WTC11 (cell line): ENCODE measurements at places on chromosomes 3 and 15.

- no peak for DNase-seq
Measured at GRCh38 chr3:194967151-194968117, 281.8 kb downstream of the FAM43A start.

DNA sequence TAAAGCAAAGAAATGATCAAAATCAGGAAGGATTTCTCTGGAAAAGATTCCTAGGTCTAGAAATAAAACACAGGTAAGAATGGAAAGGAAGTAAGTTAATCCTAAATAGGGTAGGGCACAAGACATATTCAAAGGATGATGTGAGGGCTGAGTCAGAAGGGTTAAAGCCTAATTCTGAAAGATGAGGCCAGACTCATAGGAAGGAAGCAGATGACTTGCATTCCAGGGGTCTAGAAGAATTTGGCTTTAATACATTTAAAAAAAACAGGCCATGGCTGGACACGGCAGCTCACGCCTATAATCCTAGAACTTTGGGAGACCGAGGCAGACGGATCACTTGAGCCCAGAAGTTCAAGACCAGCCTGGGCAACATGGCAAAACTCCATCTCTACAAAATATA lies 3.2 kb downstream of the SSR3 start:
- no peak for DNase-seq

DNA sequence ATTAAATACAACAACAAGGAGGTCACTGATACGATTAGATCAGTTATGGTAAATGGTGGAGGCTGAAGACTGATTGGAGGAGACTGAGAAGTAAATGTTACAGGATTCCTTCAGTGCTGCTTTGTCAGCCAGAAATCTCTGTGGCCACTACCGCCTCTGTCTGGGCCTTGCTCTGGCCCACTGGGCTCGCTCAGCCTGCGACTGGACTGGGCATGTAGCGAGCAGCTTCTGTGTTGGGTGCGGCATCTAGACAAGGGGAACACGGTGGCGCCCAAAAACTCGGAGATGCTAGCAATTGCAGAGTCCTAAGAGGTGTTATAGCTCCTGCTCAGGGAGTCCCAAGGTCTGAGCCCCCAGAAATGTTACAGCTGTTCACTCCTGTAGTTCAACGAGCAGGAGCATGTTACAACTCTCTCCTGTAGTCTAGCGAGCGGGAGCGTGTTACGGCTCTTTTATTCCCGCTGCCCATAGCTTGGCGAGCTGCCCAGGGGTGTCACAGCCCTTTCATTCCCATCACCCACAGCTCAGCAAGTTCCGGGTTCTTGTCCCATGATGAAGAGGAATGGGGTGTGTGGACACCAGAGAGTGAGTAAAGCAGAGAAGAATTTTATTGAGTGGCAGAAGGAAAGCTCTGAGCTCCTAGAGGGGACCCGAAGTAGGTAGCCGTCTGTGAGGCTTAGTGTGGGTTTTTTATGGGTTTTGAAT lies 24.7 kb downstream of the SLC15A2 start:
- no peak for DNase-seq

DNA sequence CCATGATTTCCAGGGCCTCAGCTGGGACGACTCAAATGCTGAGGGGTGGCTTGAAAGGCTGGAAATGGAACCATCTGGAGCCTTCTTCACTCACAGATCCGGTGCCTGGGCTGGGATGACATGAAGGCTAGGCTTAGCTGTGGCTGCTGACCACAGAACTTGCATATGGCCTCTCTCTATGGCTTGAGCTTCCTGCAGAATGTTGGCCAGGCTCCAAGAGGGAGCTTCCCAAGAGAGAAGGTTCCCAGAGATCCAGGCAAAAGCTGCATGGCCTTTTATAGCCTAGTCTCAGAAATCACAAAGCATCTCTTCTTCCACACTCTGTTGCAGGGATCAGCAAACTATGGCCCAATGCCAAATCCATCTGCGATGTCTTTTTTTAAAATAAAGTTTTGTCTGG lies 44.8 kb downstream of the GATM start:
- DNase-seq: no peak

GRCh38 chr15:83769411-83769999 lies 115.6 kb downstream of the ADAMTSL3 start:
- DNase-seq: no peak

DNA sequence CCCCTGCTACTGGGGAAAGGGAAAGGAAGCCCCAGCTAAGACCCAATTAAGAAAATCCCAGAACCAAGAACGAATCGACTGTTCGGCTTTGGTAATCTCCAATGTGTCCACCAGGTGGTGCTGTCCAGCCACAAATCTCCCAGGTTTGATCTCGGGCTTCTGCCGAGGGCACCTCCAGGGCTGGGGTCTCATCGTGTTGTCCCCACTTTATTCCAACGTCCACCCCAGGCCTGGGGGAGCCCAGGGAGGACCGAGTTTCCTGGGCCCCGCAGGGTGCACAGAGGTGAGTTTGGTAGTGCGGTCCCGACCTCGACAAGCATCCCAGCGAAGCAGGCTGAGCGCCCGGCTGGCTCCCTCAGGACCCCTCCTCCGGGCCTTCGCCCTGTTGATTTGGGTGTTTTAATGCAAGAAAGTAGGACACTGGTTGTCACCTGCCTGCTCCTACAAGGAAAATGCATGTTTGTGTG lies 185.1 kb downstream of the GOLGA6L6 start:
- peak; percentile 56 for DNase-seq

- no peak for DNase-seq
Measured at GRCh38 chr3:65776494-65776893, 262.2 kb downstream of the MAGI1 start.

DNA sequence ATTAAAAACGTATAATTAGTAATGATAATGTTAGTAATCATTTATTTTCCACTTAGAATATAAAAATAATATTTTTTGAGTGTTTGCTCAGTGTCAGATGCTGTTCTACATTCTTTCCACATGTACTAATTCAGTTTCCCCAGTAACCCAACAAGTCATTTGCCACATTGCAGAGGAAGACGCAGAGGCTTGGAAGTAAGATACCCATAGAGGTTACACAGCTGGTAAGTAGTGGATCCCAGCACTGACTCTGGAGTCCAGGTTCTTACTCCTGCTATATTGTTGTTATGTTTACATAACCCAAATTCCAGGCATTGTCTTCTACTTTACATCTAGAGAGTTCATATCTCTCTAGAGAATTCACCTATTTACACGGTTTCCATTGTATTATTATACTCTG lies 48.2 kb upstream of the MYO5C start:
- DNase-seq: no peak

DNA sequence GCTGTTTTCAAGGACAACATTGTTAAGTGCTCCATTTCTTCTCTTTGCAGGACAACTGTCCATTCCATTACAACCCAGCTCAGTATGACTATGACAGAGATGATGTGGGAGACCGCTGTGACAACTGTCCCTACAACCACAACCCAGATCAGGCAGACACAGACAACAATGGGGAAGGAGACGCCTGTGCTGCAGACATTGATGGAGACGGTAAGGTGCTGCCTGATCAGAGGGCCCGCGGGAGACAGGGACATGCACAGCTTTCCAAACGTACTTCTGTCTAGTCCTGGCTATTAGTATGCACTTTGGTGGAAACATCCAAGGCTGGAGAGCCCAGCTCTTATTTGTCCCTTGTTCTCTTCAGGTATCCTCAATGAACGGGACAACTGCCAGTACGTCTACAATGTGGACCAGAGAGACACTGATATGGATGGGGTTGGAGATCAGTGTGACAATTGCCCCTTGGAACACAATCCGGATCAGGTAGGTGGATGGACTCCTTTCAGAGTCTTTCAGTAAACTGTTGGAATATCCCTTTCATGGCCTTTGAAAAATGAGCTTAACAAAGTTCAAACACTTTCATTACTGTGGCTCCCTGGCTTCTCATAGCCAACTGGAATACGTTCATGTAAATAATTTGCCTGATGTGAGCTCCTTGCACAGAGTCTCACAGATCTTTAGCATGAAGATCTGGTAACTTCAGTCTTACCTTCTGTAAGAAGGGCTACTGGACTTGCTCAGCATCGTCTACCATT lies 10.4 kb downstream of the THBS1 start:
- no peak for DNase-seq

DNA sequence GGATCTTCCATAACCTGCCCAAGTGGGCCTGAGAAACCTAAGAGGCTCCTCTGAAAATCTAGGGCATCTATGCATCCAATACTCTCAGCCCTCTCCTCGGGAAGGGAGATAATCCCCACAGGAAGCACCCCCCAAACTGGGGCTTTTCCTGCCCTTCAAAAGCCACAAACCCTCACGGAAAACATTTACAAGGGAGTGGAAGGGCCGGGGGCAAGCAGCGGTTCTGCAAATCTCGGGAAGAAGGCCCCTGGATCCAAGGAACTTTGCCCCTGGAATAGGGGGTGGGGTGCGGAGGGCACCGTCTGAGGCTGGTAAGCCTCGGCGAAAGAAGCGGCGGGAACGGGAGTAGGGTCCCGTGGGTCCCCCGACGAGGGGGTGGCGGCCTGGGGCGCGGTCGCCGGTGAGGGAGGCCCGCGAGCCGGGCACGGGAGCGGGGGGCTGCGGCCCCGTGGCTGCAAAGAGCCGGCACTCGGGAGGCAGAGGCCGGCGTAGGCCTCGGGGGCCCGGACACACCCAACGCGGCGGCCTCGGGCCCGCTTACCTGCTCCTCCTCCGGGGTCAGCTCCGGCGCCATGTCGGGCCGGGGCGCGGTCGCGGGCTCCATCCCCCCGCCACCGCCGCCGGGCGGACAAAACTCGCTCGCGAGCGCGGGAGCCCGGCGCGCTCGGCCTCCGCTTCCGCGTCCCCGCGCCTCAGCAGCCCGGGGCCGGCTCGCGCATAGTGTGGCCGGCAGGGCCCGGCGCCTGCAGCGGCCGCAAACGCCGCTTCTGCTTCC lies 755 bp downstream of the PTPN9 start:
- DNase-seq: peak; percentile 30

DNA sequence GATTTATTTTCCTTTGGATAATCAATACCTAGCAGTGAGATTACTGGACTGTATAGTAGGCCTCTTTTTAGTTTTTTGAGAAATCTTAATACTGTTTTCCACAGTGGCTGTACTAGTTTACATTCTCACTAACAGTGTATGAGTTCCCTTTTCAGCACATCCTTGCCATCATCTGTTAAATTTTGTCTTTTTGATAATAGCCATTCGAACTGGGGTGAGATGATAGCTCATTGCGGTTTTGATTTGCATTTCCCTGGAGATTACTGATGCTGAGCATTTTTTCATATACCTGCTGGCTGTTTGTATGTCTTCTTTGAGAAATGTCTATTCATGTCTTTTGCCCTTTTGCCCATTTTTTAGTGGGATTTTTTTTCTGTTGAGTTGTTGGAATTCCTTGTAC lies 210.8 kb downstream of the CGGBP1 start:
- no peak for DNase-seq

- no peak for DNase-seq
Measured at GRCh38 chr3:13119471-13120220, 46.4 kb upstream of the IQSEC1 start.

DNA sequence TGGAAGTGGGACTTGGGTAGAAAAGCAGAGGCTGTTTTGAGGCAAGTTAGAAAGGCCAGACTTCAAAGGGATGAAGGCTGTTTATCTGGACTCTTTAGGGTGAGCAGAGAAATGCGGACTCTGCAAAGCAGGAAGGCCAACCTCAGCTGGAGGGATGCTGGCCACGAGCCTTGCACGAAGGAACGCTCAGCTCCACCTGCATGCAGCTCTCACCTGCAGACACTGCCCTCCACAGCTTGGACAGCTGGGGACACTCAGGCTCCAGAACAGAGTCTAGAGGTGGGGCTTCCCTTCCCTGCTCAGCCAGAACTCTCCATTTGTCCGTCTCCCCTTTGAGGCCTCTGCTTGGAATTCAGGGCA lies 229.7 kb downstream of the ADAMTS17 start:
- DNase-seq: no peak

GRCh38 chr15:81511138-81511537 lies 137.1 kb upstream of the TMC3 start:
- no peak for DNase-seq

DNA sequence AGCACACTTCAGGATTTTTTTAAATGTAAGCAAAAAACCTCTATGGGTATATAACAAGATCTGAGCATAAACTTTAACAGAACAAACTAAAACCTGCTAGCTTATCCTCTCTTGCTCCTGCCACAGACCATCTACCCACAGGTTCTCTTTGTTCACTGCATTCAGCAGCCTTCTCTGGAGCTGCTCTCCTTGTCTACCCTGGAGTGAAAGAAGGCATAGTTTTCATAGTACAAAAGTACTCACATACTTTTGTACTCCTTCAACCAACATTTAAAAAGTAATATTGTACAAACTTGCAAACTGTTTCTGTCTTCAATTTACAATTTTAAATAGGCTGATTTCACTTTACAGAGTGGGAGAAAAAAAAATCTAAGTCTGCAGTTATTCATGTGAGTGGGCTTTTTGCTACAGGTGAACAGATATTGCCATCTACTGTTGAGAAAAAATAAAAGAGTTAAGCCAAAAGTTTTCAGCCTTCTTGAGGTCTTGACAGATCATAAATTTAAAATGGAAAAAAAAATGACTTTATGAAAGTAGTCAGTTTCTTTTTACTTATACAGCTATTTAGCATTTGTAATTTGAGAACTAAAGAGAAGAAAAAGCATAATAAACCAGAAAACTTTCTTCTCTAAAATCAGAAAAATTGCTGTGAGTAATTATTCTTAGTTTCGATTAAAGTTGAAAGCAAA lies 20.4 kb downstream of the TERC start:
- DNase-seq: no peak

- DNase-seq: no peak
Measured at GRCh38 chr3:70111411-70111810, 111.9 kb downstream of the SAMMSON start.
